ENCODE measurements at places on chromosomes 16 and 17.

DNA sequence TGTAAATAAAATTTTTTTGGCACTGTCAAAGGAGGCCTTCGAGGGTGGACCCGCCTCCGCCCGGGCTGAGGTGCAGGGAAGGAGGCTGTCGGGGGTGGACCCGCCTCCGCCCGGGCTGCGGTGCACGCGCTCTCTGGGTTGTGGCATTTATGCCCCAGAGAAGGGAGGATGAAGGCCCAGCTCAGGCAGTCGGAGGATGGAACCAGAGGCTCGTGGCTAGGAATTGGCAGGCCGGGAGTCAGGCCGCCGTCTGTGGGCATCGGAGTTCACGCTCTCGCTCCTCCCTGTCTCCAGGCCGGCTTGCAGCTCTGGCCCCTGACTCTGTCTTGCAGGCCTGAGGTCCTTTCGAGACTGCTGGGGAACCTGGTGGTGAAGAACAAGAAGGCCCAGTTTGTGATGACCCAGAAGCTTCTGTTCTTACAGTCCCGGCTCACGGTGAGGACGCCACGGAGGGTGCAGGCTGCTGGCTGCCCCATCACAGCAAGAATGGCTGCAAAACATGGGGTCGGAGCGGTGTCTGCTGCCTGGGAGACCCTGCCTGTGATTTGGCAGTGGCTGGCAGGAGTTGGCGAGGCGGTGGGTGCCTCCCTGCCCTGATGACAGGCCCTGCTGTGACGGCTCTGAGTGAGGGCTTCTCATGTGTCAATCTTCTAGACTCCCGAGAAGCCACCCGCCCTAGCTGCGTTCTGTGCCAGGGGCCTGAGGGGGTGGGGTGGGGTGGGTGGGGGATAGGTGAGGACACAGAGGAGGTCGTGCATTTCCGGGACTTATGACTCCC, 5.9 kb downstream of the TELO2 start:
- no peak for DNase-seq

DNA sequence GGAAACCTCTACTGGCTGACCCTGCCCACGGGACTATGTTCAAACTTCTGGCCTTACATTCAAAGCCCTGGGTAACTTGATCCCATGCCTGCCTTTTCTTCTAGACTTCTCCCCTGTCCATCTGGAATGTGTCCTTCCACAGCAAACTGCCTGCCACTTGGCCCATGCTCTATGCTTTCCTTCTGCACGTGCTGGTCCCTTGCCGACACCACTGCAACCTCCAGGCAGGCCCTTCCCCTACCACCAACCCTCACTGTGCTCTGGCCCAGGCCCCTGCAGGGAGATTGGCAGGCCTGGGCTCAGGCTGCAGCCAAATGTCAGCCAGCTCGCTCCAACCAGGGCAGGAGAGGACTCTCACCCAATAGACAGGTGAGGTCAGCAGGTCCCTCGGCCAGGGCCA, 11.0 kb downstream of the HSD11B2 start:
- DNase-seq: no peak

DNA sequence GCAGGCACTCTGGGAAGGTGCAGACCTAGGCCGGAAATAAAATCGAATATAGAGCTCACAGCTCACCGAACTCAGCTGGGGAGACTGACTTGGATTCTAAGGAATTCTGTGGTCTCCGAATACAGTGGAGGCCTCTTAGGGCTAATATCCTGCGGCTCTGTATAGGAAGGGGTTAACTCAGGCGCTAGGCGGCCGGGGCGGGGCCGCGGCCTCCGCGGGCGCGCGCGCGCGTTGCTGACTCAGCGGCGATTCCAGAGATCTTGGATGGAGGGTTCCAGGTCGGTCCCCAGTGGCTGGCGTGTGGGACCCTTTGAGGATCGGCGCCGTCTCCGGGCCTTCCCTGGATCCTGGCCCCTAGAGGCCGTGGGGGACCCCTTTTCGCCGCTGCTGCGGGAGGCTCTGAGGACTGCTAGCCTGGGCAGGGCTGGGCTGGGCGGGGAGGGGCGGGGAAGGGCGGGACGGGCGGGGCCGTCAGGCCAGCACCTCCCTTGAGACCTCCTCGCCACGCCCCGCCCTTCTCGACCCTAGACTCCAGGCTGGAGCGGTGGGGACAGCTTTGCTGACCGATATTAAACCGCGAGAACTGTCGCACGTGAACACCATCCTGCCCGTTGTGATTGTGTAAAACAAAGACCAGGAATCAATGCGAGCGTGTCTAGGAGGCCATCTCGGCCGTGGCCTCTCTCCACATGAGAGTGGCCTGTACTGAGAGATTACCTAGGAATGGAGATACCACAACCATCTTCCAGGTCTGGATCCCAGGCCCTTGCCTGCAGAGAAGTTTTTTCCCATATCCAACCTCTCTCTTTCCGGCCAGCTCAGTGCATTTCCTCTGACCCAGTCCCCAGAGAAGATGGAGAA, 1.4 kb upstream of the PLEKHH3 start:
- DNase-seq: peak; percentile 81

- no peak for DNase-seq
Measured at GRCh38 chr17:64008346-64008745, 10.2 kb downstream of the PRR29 start.

GRCh38 chr17:76122431-76123190, 18.4 kb downstream of the FOXJ1 start:
- no peak for DNase-seq

DNA sequence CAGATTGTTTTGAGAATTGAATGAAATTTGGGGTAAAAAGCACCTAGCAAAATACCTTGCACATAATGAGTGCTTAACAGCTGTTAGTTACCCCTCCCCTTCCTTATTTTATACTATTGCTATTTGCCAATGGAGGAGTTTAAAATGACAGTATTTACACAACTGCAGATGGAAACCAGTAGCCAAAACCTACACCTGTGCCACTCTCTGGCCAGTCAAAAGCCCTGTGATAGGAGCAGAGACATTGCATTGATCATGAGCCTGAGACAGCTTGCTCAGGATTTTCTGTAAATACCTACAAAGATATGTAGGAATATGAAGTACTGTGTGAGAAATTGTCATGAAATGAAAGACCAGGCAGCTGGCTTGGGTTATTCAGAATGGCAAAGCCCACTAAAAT, 115.3 kb upstream of the HLF start:
- DNase-seq: no peak
